ENCODE measurements at places on chromosomes 4 and X. TPM values are rescaled to one million over a fixed set of nuclear protein-coding genes. Genes with fewer than 3 reads are reported as not detected.

GRCh38 chr4:95285797-95286196 is 263.0 kb downstream of the UNC5C start:
- no peaks in the 10 kb centered on the region for H3K4me1 ChIP-seq
- H3K27me3 ChIP-seq, result no peaks in the 10 kb centered on the region
- no peak for DNase-seq

GRCh38 chr4:109079731-109080130 is 222.7 kb downstream of the COL25A1 start:
- H3K4me3 ChIP-seq, result no peak overlapping the region
- DNase-seq, result no peak
- H3K27me3 ChIP-seq, result no peaks in the 10 kb centered on the region
- H3K27ac ChIP-seq, result no peak overlapping the region

Gene CAPN6
- total RNA-seq, result 0.66 TPM

DNA sequence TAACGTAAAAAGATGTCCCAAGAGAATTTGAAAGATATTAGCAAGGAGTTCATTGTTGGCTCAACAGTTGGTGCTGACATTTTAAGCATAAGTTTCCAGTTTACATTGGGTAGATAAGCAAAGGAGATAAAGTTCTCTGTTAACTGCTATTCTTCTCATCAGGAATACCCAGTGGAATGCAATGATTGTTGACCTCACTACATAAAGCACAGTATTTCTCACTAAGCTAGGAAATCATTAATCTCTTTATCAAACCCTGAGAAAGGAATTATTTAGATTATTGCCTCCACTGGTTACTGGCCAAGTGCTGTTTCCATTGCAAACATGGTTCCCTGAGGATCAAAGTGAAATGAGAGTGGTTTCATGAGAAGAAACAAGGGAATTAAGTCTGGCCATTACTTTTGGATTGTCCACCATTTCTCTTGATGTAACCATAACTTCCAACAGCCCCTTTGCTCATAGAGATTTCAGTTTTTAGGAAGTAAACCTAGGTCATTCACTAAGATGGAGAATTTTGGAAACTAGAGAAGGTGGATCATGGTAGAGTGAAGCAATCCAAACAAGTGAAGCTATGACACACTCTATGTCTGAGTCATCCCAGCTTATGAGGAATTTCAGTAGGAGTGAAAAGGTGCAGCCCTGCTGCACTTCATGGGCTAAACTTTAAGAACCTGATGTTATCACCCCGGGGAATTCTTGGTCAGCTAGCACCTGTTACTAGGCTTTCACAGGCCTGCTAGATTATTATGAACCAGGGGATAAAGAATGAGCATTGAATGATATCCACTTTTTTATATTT is 163.4 kb downstream of the AREG start:
- H3K27me3 ChIP-seq, result no peaks in the 10 kb centered on the region
- no peak for DNase-seq
- no peak overlapping the region for H3K27ac ChIP-seq

Gene CT45A3
- not detected for total RNA-seq

GRCh38 chrX:98398542-98398941 is 1514.8 kb downstream of the RPA4 start:
- H3K4me1 ChIP-seq, result no peaks in the 10 kb centered on the region
- H3K36me3 ChIP-seq, result no peaks in the 10 kb centered on the region
- no peak overlapping the region for H3K4me3 ChIP-seq
- no peak for DNase-seq
- no peak overlapping the region for H3K27ac ChIP-seq
- H3K27me3 ChIP-seq, result no peaks in the 10 kb centered on the region

GRCh38 chrX:136126872-136127406 is 20.4 kb upstream of the FHL1 start:
- H3K4me1 ChIP-seq, result peaks cover 6% of the 10 kb centered on the region
- DNase-seq, result no peak
- H3K36me3 ChIP-seq, result no peaks in the 10 kb centered on the region
- H3K27ac ChIP-seq, result peak overlapping the region; percentile 88
- H3K4me3 ChIP-seq, result no peak overlapping the region
- no peaks in the 10 kb centered on the region for H3K27me3 ChIP-seq

Gene S100G
- not detected for total RNA-seq

- H3K4me3 ChIP-seq, result no peak overlapping the region
- DNase-seq, result no peak
- no peaks in the 10 kb centered on the region for H3K36me3 ChIP-seq
These were observed 42.1 kb downstream of the AFF1 start for GRCh38 chr4:86976801-86977485.

DNA sequence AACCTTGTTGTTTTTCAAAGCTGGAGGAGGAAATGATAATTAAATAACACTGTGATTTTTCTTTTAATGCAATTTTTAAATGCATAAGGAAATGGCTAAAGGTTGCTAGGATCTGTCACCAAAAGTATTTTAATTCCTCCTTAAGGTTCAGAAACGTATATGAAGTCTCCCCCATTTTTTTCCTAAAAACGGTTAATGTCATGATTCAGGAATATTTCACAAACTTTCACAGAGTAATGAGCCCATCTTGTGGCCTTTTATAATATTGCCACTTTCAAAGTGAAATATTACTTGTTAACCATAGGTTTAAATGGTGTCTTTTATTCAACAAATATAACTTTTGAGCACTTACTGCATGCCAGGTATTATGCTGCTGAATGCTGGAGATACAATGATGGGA is 99.5 kb upstream of the USP38 start:
- H3K4me3 ChIP-seq, result no peak overlapping the region
- no peak overlapping the region for H3K27ac ChIP-seq
- no peaks in the 10 kb centered on the region for H3K36me3 ChIP-seq
- no peak for DNase-seq
- H3K4me1 ChIP-seq, result no peaks in the 10 kb centered on the region

GRCh38 chr4:121654738-121655137 is 42.0 kb downstream of the ANXA5 start:
- H3K36me3 ChIP-seq, result no peaks in the 10 kb centered on the region
- H3K27ac ChIP-seq, result no peak overlapping the region
- peaks cover 3% of the 10 kb centered on the region for H3K4me1 ChIP-seq
- H3K27me3 ChIP-seq, result no peaks in the 10 kb centered on the region
- no peak for DNase-seq

GRCh38 chr4:17414392-17414791 is 97.5 kb downstream of the QDPR start:
- H3K27ac ChIP-seq, result no peak overlapping the region
- H3K4me1 ChIP-seq, result no peaks in the 10 kb centered on the region
- DNase-seq, result no peak
- no peaks in the 10 kb centered on the region for H3K36me3 ChIP-seq

DNA sequence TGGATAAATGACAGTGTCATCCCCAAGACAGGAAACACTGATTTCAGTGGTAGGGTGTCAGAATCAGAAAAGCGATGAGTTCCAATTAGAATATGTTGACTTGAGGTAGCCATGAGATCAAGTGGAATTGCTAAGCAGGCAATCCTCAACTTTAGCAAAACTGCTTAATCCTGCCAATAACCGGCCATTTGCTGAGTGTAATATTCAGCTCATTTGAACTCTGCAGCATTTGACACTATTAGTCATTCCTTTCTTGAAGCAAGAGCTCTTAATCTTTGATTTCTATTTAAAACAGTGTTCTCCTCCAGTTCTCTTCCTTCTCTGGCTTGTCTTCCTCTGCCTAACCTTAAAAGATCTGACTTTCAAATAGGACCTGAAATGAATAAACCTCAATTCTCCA is 68.7 kb upstream of the DCLK2 start:
- H3K27me3 ChIP-seq, result no peaks in the 10 kb centered on the region
- no peak for DNase-seq
- H3K27ac ChIP-seq, result no peak overlapping the region
- H3K36me3 ChIP-seq, result no peaks in the 10 kb centered on the region
- no peak overlapping the region for H3K4me3 ChIP-seq
- peaks cover 17% of the 10 kb centered on the region for H3K4me1 ChIP-seq

- H3K4me1 ChIP-seq, result no peaks in the 10 kb centered on the region
- H3K27ac ChIP-seq, result no peak overlapping the region
- H3K4me3 ChIP-seq, result no peak overlapping the region
- no peaks in the 10 kb centered on the region for H3K36me3 ChIP-seq
These were observed 103.3 kb upstream of the LEF1 start for GRCh38 chr4:108272046-108272445.

DNA sequence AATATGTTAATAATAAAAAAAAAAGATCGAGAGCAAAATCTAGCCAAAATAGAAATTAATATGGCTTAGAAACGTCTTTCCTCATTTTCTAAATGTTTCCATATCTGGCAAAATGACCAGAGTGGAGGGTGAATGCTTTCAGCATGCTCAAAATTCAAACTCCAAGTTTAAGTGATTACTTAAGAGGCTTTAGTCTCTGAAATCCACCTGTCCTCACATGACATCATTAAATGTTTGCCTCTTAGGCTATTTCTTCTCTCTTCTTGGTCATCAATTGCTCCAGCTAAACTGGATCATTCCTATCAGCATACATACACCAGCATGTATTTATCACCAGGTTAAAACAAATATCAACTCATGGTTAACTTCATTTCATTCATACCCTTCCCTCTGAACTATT is 54.5 kb upstream of the ATXN3L start:
- no peaks in the 10 kb centered on the region for H3K36me3 ChIP-seq
- H3K27ac ChIP-seq, result no peak overlapping the region
- no peak for DNase-seq
- H3K4me1 ChIP-seq, result no peaks in the 10 kb centered on the region

- H3K27me3 ChIP-seq, result no peaks in the 10 kb centered on the region
- no peak for DNase-seq
- H3K36me3 ChIP-seq, result no peaks in the 10 kb centered on the region
- H3K27ac ChIP-seq, result no peak overlapping the region
These were observed 102.5 kb downstream of the HDAC8 start for GRCh38 chrX:72470117-72470516.

GRCh38 chr4:76545226-76545884 is 110.3 kb downstream of the SHROOM3 start:
- no peaks in the 10 kb centered on the region for H3K27me3 ChIP-seq
- H3K27ac ChIP-seq, result no peak overlapping the region
- no peak overlapping the region for H3K4me3 ChIP-seq
- DNase-seq, result no peak
- no peaks in the 10 kb centered on the region for H3K4me1 ChIP-seq

DNA sequence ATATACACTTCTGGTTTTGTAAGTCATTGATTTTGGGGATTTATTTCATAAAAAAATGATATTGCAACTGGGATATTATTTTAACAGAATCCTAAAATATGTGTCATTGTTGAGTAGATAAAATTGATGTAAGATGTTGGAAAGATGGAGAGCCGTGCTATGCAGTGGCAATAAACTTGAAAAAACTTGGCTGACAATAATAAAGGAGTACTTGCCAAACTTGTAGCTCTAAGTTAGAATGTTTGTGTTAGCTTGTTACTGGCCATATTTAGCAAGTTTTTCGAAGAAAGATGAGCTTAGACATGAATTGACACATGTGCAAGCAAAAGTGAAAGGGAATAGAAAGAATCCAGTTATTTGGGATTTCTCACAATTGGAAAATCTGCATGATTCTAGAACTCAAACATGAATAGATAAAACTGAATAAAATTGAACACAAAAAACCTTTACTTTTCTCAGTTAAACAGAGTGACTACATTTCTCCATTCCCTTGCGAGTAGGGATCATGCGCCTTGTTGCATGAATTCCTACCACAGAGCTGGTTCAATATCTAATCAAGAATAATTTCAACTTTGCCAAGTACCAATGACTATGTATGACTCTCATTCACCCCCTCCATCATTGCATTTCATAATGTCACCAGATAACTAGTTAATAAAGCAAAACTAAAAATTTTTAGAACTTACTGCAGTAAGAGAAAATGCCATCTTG is 327.8 kb downstream of the CAMK2D start:
- no peaks in the 10 kb centered on the region for H3K36me3 ChIP-seq
- H3K27me3 ChIP-seq, result no peaks in the 10 kb centered on the region
- DNase-seq, result no peak

GRCh38 chr4:185761352-185762235 is 50.4 kb downstream of the SORBS2 start:
- H3K4me3 ChIP-seq, result peak overlapping the region; percentile 18
- no peak for DNase-seq
- peaks cover 55% of the 10 kb centered on the region for H3K4me1 ChIP-seq
- H3K27ac ChIP-seq, result peak overlapping the region; percentile 81

Gene GLRA2
- not detected for total RNA-seq

DNA sequence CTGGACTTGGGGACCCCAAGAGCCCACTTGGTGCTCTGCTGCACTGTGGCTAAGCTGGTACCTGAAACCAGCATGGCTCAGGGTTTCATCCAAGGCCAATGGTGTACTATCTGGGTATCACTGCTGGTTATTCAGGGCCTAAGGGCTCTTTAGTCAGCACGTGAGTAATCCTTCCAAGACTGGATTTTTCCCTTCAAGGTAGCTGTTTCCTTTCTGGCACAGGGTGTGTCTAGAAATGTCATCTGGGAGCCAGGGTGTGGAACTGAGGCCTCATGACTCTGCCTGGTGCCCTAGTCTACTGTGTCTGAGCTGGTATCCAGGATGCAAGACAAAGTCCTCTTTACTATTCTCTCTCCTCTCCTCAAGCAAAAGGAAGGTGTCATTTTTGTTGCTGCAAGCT is 99.0 kb upstream of the QRFPR start:
- H3K27me3 ChIP-seq, result no peaks in the 10 kb centered on the region
- H3K4me1 ChIP-seq, result no peaks in the 10 kb centered on the region
- no peaks in the 10 kb centered on the region for H3K36me3 ChIP-seq
- H3K4me3 ChIP-seq, result no peak overlapping the region
- no peak overlapping the region for H3K27ac ChIP-seq
- no peak for DNase-seq

Gene CORIN
- total RNA-seq, result 83.2 TPM

DNA sequence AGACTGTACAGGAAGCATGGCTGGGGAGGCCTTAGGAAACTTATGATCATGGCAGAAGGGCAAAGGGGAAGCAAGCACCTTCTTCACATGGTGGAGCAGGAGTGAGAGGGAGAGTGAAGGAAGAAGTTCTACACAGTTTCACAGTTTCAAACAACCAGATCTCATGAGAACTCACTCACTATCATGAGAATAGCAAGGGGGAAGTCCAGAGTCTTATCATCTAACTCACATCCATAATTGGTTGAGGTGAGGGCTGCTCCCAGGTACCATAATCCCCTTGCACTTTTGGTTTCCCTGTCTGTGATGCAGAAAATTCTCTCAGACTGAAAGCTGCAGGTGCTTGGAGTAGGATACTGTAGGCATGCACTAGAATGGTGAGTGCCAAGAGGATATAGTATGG is 233.8 kb upstream of the CPEB2 start:
- no peak for DNase-seq
- no peaks in the 10 kb centered on the region for H3K36me3 ChIP-seq
- H3K4me1 ChIP-seq, result no peaks in the 10 kb centered on the region
- no peak overlapping the region for H3K27ac ChIP-seq
- H3K4me3 ChIP-seq, result no peak overlapping the region
- no peaks in the 10 kb centered on the region for H3K27me3 ChIP-seq

DNA sequence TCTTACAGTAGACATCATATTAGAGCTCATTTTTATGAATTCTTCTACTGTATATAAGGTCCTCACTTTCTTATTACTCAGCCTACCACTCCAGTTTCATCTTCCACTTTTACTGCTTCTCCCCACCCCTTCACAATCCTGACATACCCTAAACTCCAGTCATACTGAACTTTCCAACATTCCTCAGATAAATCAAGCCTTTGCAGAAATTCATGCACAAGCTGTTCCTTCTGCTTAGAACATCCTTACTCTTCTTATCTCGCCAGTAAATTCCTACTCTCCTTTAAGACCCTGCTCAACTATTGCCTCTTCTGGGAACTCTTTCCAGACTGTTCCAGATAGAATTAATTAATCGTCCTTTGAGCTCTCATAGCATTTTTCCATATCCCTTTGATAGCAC is 24.8 kb downstream of the RTL9 start:
- H3K27me3 ChIP-seq, result no peaks in the 10 kb centered on the region
- no peak overlapping the region for H3K4me3 ChIP-seq
- no peaks in the 10 kb centered on the region for H3K4me1 ChIP-seq
- no peak overlapping the region for H3K27ac ChIP-seq
- H3K36me3 ChIP-seq, result no peaks in the 10 kb centered on the region

All from heart right ventricle (tissue), 16 donors.